ENCODE measurements at places on chromosomes 12 and 14.

DNA sequence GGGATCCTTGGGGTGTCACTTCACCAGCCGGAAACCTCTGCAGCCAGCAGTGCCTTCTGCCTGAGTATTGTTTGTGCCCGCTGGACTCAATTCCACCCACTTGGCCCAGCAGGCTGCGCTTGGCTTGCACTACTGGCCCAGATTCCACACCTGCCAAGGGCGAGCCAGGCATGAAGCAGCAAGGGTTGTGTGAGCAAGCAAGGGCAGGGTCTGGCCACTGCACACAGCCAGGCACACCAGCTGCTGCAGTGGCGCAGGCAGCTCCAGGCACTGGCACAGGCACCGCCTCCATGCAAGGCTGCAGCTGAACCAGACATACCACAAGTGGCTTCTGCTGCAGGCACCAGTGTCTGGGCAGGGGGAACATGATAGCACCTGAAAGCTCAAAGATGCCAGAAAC lies 99.5 kb downstream of the NUAK1 start:
- no peak for DNase-seq

DNA sequence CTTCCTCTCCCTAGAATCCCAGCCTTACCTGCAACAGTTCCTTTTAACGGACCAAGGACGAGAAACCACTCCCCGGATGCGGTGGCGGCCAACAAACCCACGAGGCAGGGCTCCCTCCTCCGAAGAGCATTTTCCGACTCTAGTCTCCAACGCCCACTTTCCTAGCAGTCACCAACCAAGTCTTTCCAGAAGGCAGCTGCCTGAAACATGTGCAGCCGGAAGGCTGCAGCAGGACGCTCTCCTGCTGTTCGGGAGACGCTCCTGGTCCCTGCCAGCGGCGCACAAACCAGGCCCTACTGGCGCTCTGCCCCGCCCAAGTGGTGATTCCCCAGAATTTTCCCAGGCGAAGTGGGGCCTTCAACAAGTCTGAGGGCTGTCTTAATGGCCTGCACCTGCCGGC lies 21.1 kb upstream of the ADAM20 start:
- DNase-seq = no peak

GRCh38 chr12:87116780-87117179 lies 860.6 kb upstream of the MGAT4C start:
- DNase-seq = no peak

GRCh38 chr12:132454193-132454932 lies 35.6 kb upstream of the FBRSL1 start:
- no peak for DNase-seq

GRCh38 chr12:43992856-43993255 lies 157.0 kb downstream of the TMEM117 start:
- no peak for DNase-seq

DNA sequence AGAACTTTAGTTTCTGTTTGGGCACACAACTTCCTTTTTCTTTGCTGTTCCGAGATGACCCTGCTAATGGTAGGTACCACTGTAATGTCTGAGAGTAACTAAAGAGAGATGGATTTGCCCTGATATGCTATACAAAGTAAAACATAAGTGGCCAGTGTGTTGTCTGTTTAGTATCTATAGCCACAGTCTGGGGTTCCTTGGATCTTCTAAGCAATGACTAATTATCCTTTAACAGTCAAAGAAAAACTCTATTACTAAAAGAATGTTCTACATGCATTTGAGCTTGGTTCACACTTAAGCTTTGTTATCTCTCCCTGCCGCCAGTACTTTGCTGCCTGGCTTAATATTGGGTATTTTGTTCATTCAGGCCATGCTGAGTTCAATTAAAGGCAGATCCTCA lies 1051.9 kb upstream of the FLRT2 start:
- no peak for DNase-seq

- DNase-seq = no peak
Observed at GRCh38 chr12:132176920-132177551, 32.8 kb downstream of the NOC4L start.

Measured in lower leg skin (tissue), 4 donors.